ENCODE measurements at places on chromosomes 11 and 22. TPM values are rescaled to one million over a fixed set of nuclear protein-coding genes. Genes with fewer than 3 reads are reported as not detected.
A peak's percentile ranks its signal among the peaks of the same experiment; 100 is the strongest.

GRCh38 chr11:105611572-105612441 lies 1.9 kb downstream of the GRIA4 start:
- H3K36me3 ChIP-seq: no peaks in the 10 kb centered on the region
- H3K27me3 ChIP-seq: no peaks in the 10 kb centered on the region
- no peak overlapping the region for H3K4me3 ChIP-seq

DNA sequence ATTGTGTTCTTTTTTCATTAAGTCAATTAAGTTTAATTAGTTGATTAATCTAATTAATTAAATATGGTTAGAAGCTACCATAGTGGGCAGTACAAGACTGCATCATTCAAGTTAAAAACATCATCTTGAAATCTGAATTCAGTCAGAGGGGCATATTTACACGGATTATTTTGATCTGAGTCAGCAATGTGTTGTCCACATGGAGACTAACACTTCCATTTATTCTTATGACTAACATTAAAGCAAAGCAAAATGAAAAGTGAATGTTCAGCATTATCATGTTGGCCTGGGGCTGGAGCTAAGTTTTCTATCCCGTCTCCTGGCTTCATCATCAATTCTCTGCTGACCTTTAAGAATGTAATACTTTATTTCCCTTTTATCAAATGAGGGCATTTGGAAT lies 17.3 kb downstream of the FLI1 start:
- no peaks in the 10 kb centered on the region for H3K36me3 ChIP-seq
- peaks cover 14% of the 10 kb centered on the region for H3K4me1 ChIP-seq
- no peak for DNase-seq
- no peak overlapping the region for H3K27ac ChIP-seq
- no peaks in the 10 kb centered on the region for H3K27me3 ChIP-seq

DNA sequence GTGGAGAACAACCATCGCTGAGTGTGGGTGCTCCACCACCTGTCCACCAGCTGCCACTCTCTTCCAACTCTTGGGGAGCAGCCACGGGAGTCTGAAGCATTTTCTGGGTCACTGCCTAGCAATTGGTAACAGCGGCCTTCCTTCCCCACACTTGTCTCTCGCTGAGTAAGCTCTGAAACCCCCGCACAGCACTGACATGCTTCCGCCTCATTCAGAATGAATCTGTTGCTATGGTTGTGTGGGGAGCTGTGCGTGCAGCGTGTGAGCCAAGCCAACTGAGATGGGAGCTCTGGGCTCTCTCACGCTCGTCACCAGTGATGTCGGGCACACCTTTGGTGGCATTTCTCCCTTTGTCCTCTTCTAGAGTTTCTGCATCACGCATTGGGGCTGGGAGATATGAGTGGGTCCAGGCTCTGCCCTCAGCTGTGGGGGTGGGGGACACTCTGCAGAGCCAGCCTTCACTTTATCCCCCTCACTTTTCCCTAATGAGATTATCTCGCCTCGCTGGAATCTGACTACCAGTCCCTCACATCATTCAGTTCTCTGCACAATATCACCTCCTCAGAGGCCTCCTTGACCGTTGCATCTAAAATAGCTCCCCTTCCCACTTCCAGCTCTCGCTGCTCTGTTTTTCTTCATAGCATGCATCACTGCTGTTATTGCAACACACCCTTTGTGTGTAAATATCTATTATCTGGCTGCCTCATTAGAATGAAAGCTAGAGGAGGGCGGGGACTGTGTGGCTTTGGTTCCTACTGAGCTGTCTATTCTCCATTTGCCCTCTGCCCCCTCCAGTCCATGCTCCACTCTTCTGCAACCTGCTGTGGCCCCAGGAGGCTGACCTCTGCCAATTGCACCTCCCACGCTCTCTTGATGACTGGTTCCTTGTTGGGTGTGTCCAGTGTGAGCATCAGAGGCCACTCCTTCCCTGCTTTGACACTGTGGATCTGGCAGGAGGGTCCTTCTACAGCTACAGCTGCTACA lies 569.9 kb upstream of the CADM1 start:
- no peak for DNase-seq
- H3K4me3 ChIP-seq: no peak overlapping the region
- H3K27me3 ChIP-seq: no peaks in the 10 kb centered on the region
- H3K36me3 ChIP-seq: no peaks in the 10 kb centered on the region
- no peak overlapping the region for H3K27ac ChIP-seq
- H3K4me1 ChIP-seq: no peaks in the 10 kb centered on the region

DNA sequence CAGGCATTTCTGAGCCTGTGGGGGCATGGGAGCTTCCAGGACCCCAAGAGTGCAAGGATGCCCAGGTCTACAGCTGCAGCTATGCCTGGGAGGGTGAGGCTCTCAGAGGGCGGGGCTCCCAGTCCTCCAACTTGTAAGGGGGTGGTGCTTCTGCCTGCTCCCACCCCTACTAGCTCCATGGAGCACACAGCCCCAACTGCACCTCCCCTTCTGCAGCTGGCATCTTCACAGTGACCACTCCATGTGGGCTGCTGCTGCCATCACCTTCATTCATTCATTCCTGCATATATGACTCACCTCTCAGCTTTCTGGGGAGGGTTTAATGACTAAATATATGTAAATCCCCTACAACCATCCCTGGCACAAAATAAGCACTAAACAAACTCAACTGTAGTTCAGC lies 43.8 kb downstream of the CHST1 start:
- no peaks in the 10 kb centered on the region for H3K36me3 ChIP-seq
- peak overlapping the region; percentile 71 for H3K27ac ChIP-seq
- DNase-seq: no peak
- H3K4me1 ChIP-seq: peaks cover 30% of the 10 kb centered on the region

GRCh38 chr11:112637076-112637475 lies 324.1 kb upstream of the NCAM1 start:
- H3K4me1 ChIP-seq: no peaks in the 10 kb centered on the region
- no peak overlapping the region for H3K4me3 ChIP-seq
- H3K27me3 ChIP-seq: no peaks in the 10 kb centered on the region
- no peaks in the 10 kb centered on the region for H3K36me3 ChIP-seq
- H3K27ac ChIP-seq: no peak overlapping the region

GRCh38 chr22:44632541-44633396 lies 69.2 kb upstream of the PRR5 start:
- H3K36me3 ChIP-seq: no peaks in the 10 kb centered on the region
- no peak overlapping the region for H3K4me3 ChIP-seq
- H3K27ac ChIP-seq: no peak overlapping the region
- H3K27me3 ChIP-seq: no peaks in the 10 kb centered on the region
- no peak for DNase-seq
- H3K4me1 ChIP-seq: no peaks in the 10 kb centered on the region

DNA sequence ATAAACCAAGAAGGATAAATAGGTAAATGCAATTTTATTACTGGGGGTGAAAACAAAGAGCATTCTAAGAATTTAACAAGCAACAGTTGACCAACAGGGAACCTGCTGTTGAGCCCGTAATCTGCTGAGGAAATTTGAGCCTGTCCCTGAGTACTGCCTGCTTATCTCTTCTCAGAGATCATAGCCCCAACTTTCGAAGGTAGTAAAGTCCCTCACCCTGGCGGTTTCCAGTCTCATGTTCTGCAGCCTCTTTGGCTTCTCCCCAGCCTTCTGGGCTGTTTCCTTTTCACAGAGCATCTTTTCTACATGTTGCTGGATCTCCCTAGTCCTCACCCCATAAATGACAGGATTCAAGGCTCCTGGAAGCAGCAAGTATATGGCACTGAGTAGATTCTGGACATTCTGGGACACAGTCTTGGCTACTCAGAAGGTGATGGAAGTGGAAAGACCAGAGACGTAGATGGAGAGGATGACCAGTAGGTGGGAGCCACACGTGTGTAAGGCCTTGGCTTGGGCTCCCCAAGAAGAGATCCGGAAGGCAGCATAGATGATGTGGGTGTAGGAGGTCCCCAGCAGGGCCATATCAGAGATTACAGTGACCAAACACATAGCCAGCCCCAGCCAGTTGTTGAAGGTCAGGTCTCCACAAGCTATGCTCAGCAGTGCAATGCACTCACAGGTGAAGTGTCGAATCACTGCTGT lies 51.6 kb downstream of the RRM1 start:
- no peak overlapping the region for H3K4me3 ChIP-seq
- no peak for DNase-seq
- no peak overlapping the region for H3K27ac ChIP-seq

- no peak overlapping the region for H3K27ac ChIP-seq
- DNase-seq: no peak
- H3K4me1 ChIP-seq: no peaks in the 10 kb centered on the region
These were observed 18.4 kb downstream of the OR2AT4 start for GRCh38 chr11:75078233-75078632.

- no peaks in the 10 kb centered on the region for H3K36me3 ChIP-seq
- H3K27me3 ChIP-seq: no peaks in the 10 kb centered on the region
- H3K27ac ChIP-seq: peak overlapping the region; percentile 73
These were observed 117.4 kb downstream of the KIAA1671 start for GRCh38 chr22:25069758-25070481.

DNA sequence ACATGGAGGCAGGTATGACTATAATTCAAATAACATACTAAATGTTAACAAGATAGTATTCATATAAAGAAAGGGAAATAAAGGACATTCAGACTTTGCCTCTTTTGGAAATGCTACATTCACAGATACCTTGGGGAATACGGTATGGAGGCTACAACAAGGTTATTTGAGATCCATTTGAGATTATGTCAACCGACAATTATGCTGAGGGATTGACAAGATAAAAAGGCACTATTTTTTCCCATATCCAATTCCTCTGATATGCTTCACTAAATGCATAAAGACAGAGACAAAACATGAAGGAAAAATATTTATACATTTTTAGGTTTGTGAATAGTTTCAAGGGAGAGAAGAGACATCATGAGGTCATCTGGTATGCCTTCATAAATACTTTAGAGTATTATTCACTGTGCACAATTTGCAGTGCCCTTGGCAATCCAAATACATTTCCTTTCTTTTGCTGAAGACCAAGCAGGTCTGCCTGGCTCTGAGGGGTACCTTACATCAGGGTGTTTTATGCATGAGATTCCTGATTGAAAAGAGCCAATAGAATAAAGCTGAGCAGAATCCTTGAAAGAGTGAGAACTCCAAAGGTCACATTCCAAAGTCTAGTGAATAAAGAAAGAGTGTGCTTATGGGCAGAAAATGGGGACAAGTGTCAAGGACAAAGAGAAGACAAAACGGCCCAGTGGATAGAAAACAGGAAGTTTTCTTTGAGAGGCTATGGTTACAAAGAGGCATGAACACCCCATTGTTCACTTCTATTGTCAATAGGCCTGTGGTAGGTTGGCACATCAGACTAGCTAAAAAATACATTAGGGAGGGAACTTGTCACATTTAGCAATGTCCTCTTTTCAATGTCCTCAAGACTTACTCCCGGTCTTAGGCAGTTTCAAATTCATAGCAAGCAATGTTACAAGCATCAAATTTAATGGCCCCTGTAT lies 455.8 kb downstream of the LRRC4C start:
- H3K27ac ChIP-seq: no peak overlapping the region
- H3K4me1 ChIP-seq: no peaks in the 10 kb centered on the region
- no peak overlapping the region for H3K4me3 ChIP-seq
- no peak for DNase-seq
- H3K36me3 ChIP-seq: no peaks in the 10 kb centered on the region

DNA sequence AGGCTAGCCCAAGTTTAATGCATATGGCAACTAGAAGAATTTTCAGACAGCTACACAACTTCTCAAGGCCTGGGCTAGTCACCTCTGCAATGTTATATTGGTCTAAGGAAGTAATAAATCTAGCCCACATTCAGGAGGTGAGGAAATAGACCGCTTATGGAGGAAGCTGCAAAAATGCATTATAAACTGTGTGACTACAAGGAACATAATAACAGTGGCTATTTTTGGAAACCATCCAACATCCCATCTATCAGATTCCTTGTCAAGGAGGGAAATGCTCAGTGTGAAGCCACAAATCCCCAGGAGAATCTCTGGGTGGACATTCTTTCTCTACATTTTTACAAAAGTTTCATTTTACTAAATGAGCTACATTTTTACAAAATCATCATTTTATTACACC lies 76.1 kb downstream of the BBOX1 start:
- no peaks in the 10 kb centered on the region for H3K4me1 ChIP-seq
- no peaks in the 10 kb centered on the region for H3K36me3 ChIP-seq
- H3K4me3 ChIP-seq: no peak overlapping the region
- H3K27me3 ChIP-seq: no peaks in the 10 kb centered on the region
- no peak overlapping the region for H3K27ac ChIP-seq
- no peak for DNase-seq

GRCh38 chr11:71188073-71188472 lies 64.3 kb downstream of the SHANK2 start:
- no peaks in the 10 kb centered on the region for H3K4me1 ChIP-seq
- no peaks in the 10 kb centered on the region for H3K36me3 ChIP-seq
- no peak overlapping the region for H3K27ac ChIP-seq

- no peaks in the 10 kb centered on the region for H3K36me3 ChIP-seq
- peaks cover 17% of the 10 kb centered on the region for H3K4me1 ChIP-seq
- no peaks in the 10 kb centered on the region for H3K27me3 ChIP-seq
- peak; percentile 66 for DNase-seq
These were observed 682 bp downstream of the LARGE1 start for GRCh38 chr22:33919391-33920196.

GRCh38 chr11:46901156-46901555 lies 17.2 kb downstream of the LRP4 start:
- H3K36me3 ChIP-seq: no peaks in the 10 kb centered on the region
- no peak overlapping the region for H3K27ac ChIP-seq
- H3K27me3 ChIP-seq: no peaks in the 10 kb centered on the region
- H3K4me1 ChIP-seq: no peaks in the 10 kb centered on the region
- DNase-seq: no peak
- H3K4me3 ChIP-seq: no peak overlapping the region

- H3K27ac ChIP-seq: no peak overlapping the region
- H3K4me3 ChIP-seq: no peak overlapping the region
- no peaks in the 10 kb centered on the region for H3K27me3 ChIP-seq
These were observed 5.2 kb upstream of the PES1 start for GRCh38 chr22:30596886-30597285.

- no peaks in the 10 kb centered on the region for H3K4me1 ChIP-seq
- H3K4me3 ChIP-seq: no peak overlapping the region
- H3K36me3 ChIP-seq: no peaks in the 10 kb centered on the region
- no peaks in the 10 kb centered on the region for H3K27me3 ChIP-seq
- no peak for DNase-seq
These were observed 255.6 kb upstream of the PLET1 start for GRCh38 chr11:112516261-112516660.

GRCh38 chr11:4508886-4509285 lies 26.4 kb downstream of the OR52K1 start:
- H3K4me3 ChIP-seq: no peak overlapping the region
- H3K4me1 ChIP-seq: peaks cover 15% of the 10 kb centered on the region
- H3K36me3 ChIP-seq: no peaks in the 10 kb centered on the region

DNA sequence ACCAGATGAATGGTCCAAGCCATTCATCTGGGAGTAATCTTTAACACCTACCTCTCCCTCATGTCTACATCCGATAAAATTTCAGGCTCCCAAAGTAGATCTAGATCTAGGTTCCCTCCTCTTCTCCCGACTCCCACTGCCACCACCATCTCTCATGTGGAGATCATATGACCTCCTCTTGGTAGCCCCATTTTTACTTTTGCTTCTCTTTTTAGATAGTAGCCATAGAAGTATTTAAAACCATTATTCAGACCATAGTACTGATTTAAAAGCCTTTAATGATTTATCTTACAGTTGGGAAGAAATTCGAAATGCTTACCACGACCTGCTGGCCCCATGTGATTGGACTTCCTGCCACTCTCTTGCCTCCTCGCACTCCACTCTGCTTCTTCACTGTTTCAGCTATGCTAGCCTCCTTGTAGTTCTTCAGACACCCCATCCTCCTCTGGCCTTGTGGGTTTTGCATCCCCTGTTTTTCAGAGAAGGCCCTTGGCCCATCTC lies 98.5 kb downstream of the RASSF10 start:
- H3K27ac ChIP-seq: no peak overlapping the region
- no peak overlapping the region for H3K4me3 ChIP-seq
- no peaks in the 10 kb centered on the region for H3K4me1 ChIP-seq
- H3K36me3 ChIP-seq: no peaks in the 10 kb centered on the region

NRXN2 gene
- 4.0 TPM for total RNA-seq

GAB4 gene
- not detected for total RNA-seq

KCNJ1 gene
- total RNA-seq: 0.81 TPM

NXPE1 gene
- total RNA-seq: not detected

RNH1 gene
- total RNA-seq: 259 TPM

ZBTB16 gene
- total RNA-seq: 157 TPM

DDTL gene
- total RNA-seq: not detected

Measured in thyroid gland (tissue), 4 donors.